Stimulated activated CD8-positive, alpha-beta memory T cell treated with anti-CD3 and anti-CD28 coated beads, Interleukin-4, amount 100 ng/mL, for 48 hours (primary cell): ENCODE measurements at places on chromosomes 7 and 10.

DNA sequence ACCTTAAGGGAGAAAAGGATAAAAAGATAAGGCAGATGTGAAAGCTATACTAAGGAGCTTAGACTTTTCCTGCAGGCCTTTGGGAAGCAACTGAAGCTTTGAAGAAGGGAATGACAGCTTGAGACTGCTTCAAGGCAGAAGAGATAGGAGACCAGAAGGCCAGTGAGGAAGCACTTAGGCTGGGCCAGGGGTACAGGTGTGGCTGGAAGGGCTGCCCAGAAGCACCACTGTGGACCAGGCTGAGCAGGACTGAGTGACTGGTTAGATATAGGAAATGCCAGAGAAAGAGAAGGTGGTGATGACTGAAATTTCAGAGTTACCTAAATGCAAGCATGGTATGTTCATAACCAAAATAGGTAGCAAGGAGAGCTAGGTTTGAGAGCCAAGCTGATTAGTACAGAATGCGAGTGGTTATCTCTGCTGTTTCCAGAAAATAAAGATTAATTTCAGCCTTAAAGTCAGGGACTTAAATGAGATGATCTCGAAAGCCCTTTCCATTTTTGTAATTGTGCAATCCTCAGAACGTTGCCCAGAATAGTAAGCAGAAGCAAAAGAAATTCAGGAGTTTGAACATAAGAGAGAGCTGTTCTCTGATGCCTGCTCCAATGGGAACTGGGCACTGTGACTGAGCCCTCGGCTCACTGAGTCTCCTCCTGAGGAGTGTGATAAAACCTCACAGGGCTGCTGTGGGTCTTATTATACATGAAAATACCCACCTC is 54.9 kb downstream of the MET start:
- no peak for DNase-seq

- DNase-seq, result no peak
Measured at GRCh38 chr7:142478479-142479220, 220.8 kb upstream of the PRSS58 start.

- DNase-seq, result no peak
Measured at GRCh38 chr7:73452999-73453635, 19.5 kb downstream of the FZD9 start.

GRCh38 chr10:16779384-16779915 is 37.8 kb downstream of the RSU1 start:
- peak; percentile 71 for DNase-seq
